ENCODE measurements at places on chromosomes 13 and 19. TPM values are rescaled to one million over a fixed set of nuclear protein-coding genes. Genes with fewer than 3 reads are reported as not detected.

DNA sequence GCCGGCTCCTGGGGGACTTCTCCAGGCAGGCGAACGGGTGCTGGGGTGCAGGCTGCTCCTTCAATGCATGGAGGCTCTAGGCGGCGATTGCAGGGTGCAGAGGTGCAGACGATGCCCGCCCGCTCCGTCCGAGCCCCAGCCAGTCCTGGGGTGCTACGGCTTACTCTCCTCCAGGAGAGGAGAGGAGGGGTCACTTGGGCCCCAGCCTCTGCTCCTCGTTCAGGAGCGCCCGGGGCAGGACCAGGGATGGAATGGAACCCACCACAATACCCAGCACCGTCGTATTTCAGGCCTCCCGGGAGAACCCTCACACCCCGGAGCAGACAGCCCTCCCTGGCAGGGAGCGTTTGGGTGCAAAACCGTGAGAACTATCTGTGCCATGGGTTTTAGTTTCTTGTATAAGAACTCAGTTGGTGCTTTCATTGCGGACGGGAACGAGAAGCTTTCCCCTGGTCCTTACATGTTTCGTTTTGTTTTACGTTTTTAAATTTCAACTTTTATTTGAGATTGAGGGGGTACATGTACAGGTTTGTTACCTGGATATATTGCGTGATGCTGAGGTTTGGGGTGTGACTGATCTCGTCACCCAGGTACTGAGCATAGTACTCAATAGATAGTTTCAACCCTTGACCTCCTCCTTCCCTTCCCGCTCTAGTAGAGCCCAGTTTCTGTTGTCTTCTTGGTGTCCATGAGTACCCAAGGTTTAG is 46.8 kb downstream of the ARHGEF18 start:
- no peak for DNase-seq

DNA sequence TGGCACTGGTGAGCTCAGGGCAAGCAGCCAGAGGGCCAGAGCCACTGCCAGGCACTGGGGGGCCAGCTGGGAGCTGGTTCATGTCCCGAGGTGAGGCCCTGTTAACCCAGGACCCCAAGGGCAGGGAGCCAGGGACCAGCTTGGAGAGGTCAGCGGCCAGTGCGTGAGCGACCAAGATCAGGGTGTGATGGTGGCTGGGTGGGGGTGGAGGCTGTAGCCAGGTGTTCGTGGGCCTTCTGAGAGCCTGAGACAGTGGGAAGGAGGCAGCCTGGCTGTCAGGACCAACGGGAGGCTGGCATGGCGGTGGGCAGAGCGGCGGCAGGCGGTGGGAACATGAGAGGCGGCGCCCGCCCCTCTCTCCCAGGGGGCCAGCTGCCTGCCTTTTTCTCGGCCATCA is 8.1 kb upstream of the KPTN start:
- no peak for DNase-seq

- no peak for DNase-seq
These were observed 1357.8 kb upstream of the ATXN8OS start for GRCh38 chr13:68749796-68750195.

- DNase-seq, result no peak
These were observed 109.6 kb downstream of the VWA8 start for GRCh38 chr13:41851351-41851750.

DNA sequence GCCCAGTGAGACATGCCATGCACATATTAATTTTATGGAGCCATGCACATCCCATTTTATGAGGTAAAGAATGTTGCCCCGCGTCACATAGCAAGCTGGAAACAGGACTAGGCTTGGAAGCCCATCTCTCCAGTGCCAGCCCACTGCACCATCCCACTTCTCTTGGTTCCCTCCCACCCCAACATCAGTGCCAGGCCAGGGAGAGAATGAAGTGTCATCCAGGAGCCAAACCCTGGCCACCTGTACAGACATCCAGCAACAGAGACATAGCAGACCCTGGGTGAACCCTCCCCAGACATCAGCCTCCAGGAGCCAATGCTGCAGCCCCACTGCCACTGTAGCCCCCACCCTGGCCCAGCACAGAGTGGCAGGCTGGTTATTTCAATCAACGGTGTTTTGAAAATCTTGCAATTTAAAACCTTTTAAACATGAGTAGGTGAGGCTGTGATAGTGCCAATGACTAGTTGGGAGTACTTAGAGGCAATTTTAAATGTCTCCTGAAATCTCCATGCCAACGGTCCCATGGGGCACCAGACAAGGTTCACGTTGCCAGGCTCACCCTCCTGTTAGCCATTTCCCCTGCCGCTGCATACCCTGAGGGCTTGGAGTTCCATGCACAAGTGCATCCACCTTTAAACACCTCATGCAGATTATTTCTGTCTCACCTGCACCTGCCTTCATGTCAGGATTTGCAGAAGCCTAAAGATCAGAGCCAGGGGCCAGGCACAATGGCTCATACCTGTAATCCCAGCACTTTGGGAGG is 34.7 kb downstream of the VSTM2B start:
- no peak for DNase-seq

The NEK5 gene
- total RNA-seq, result 0.08 TPM

The ZNF557 gene
- total RNA-seq, result 7.6 TPM

Measured in Panc1 (cell line).